ENCODE measurements at places on chromosomes 6 and 20. TPM values are rescaled to one million over a fixed set of nuclear protein-coding genes. Genes with fewer than 3 reads are reported as not detected.

The LRP11 gene
- 32.0 TPM for total RNA-seq

The BNIP5 gene
- not detected for total RNA-seq

The SPATA25 gene
- not detected for total RNA-seq

The TPD52L1 gene
- total RNA-seq, result 5.6 TPM

The MYLK2 gene
- under 0.01 TPM for total RNA-seq

The ID1 gene
- 0.33 TPM for total RNA-seq

The SIRPD gene
- not detected for total RNA-seq

The FOXF2 gene
- 4.7 TPM for total RNA-seq

The VIP gene
- not detected for total RNA-seq

The LINC00237 gene
- total RNA-seq, result not detected

The GFOD1 gene
- total RNA-seq, result 16.0 TPM

The PI3 gene
- total RNA-seq, result 0.69 TPM

The RGS17 gene
- total RNA-seq, result 2.8 TPM

The C6orf132 gene
- 0.34 TPM for total RNA-seq

The LGSN gene
- not detected for total RNA-seq

The CCN5 gene
- total RNA-seq, result 0.62 TPM

The FAXC gene
- total RNA-seq, result 20.6 TPM

The LY6G6C gene
- not detected for total RNA-seq

The BTNL2 gene
- total RNA-seq, result not detected

The KIF25 gene
- total RNA-seq, result not detected

The SYCP2 gene
- 0.93 TPM for total RNA-seq

The PCED1A gene
- total RNA-seq, result 36.7 TPM

The TBX18 gene
- 0.33 TPM for total RNA-seq
